Calu3 (cell line): ENCODE measurements at places on chromosomes 5 and 9.
A peak's percentile ranks its signal among the peaks of the same experiment; 100 is the strongest.

DNA sequence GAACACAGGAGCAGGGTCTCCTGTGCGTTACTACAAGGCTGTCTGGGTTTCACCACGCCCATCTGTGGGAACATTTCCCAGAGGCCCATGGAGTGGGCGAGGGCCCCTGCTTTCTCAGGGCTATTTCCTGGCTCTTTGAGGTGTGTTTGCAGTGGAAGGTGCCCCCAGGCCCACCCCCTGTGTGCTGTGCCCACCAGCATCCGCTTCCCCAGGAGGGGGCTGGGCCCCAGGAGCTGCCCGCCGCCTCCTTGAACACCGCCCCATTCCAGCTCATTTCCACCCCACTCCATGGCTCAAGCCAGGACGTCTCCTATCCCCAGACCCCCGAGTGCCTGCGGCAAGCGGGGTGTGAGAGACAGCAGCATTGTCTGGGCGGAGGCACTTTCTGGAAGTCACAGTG is 70.5 kb downstream of the NEK6 start:
- no peak for DNase-seq

DNA sequence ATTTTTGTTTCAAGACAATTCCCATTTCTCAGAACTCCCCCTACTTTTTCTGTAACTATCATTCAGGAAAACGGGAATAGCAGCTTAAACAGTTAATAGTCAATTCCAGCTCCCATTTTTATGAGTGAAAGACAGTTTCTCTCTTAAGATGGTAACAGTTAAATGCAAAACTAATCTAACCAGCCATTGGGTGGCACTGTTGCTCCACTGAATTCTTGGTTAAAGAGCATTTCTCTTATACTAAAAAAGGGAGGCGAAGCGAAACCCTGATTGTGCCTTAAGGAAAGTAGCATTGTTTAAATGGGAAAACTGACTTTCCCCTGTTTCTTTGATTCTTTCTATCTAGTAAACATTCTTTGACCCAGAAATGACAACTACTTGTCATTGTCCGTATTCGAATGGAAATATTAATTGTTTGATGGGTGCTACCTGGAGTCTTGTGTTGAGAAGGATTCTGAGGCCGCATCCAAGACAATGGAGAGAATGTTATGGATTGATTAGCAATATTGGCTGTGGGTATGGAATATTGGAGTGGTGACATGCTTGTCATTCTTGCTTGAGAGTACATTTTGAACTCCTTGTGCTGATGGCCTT is 507.8 kb downstream of the MAT2B start:
- peak; percentile 75 for DNase-seq

- DNase-seq = no peak
Measured at GRCh38 chr9:107142896-107143603, 140.0 kb upstream of the RAD23B start.

DNA sequence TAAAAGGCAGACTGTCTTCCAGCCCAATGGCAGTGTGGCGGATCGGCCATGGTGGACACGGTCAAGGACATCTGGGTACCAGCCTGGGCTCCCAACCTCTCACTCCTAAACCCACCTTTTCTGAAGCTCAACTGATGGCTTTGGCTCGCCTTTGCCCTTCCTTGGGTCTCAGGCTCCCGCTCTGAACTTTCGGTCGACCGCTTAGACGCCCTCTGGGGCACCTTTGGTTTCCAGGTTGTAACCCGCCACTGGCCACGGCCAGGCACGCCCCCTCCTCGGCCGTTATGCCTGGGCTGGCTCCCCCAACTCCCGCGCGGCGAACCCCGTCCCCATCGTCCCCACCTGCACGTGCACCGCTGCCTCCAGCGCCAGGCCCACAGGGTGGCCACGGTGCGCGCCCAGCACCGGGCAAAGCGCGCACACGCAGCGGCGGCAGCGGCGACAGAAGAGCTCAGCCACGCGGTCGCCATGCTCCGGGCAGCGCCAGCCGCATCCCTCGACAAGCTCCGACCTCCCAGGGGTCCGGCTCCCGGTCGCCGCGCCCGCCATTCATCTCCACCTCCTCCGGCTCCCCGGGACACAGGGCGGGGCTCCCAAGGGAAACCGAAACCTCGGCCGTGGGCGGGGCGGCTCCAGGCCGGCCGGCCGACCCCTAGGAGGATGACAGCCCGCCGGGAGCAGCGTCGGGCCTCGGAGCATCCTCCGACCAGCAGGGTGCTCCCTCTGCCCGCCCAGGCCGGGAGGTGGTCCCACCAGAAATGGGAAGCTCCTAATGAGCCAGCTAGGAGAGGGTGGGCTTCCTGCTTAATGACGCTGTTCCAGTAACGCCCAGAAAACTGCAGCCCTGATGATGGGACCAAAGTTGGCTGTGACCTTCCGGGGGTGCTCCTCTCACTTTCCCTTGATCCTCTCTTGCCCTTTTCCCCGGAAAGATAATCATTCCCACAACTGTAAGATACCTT is at the start of gene TRIM14:
Gene TRIM14 (minus strand): TSS at position 583 of the 962 bp plus-strand sequence. CDS start 34 bp downstream, at position 549.
- DNase-seq = peak; percentile 75

GRCh38 chr9:29311221-29311620 is 1737.9 kb upstream of the C9orf72 start:
- DNase-seq = no peak

DNA sequence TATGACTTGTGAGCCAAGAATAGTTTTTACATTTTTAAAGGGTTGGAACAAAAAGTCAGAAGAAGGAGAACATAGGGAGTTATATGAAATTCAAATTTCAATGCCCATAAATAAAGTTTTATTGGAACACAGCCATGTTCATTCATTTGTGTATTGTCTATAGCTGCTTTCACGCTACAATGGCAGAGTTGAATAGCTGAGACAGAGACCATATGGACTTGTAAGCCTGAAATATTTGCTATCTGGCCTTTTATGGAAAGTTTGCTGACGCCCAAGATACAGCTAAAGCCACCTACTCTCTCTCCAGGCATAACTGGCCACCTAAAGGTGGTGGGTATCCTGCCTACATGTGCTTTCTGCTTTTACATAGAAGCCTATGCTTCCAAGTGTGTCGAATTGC is 10.9 kb downstream of the DAB2IP start:
- no peak for DNase-seq

- no peak for DNase-seq
Measured at GRCh38 chr5:61622156-61622555, 290.1 kb downstream of the ZSWIM6 start.

DNA sequence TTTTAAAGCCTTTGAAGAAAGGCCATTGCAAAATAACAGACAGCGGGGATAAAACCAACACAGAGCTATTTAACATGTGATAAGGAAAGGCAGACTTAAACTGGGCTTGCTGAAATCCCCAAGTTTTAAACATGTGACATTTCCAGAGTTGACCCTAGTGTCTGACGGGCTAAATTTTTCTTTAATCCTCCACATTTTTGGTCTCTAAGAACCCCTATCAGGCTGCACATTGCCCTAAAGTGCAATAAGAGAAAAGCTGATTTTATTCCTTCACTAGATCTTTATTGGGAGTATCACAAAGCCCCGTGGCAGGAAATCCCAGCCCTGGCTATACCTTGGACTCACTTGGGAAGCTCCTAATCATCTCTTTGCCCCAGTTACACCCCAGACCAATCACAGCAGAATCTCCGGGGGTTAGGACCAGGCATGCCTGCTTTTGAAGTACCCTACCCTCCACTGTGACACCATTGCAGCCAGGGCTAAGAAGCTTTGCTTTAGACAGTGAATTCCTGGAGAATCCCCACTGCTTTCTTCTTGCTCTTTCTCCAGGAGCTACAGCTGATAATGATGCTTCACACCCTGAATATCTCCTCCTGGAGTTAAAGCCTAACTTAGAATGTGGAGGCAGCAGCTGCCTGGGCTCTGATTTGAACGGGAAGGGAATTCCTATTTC is 20.1 kb upstream of the COL15A1 start:
- no peak for DNase-seq

DNA sequence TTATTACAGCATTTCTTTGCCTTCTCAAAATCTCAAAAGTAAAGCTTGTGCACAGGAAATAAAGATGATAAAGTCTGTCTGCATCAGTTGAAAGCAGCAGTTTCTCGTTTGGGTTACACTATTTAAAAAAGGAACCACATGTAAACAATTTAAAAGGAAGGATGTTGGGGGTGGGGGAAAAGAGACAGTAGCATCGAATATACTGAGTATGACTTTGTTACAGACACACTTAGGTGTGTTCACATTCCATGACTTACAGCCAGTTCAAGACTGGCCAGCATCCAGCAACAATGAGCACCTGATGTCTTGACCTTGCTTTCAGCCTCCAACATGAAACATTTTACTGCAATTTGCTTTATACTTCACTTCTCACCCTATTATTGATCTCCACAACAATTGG is 8.7 kb downstream of the GAPT start:
- no peak for DNase-seq

- no peak for DNase-seq
Measured at GRCh38 chr5:59829386-59829785, 64.1 kb downstream of the PDE4D start.

DNA sequence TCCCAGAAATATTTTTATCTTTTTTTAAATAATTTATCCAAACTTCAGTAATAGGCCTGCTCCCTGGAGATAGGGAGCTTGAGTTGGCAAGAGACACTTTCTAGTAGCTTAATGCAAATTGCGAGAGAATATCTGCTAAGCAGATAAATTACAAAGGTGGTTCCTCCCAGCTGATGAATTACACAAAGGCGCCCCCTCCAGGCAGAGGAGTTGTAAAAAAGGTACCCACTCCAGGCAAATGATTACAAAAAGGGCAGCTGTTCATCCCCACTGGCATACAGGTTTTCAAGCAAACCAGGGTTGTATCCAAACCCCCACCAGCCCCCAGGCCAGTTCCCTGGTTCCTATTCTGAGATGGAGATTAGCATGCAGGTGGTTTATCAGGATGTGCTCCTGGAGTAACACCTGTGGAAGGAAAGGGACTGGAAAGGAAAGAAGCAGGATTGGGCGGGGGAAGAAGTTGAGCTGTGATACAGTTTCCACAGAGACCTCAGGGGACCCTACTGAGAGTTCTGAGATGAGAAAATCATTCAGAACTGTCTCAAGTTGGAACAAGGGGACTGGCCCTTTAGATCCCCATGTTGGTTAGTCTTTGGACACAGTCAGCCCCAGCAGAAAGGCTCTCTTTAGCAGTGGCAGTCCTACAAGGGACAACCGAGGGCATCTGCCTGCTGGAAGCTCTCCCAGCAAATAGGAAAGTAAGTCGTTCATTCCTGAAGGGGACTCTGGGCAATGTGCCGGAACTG is 25.5 kb downstream of the ESM1 start:
- DNase-seq = peak; percentile 43

DNA sequence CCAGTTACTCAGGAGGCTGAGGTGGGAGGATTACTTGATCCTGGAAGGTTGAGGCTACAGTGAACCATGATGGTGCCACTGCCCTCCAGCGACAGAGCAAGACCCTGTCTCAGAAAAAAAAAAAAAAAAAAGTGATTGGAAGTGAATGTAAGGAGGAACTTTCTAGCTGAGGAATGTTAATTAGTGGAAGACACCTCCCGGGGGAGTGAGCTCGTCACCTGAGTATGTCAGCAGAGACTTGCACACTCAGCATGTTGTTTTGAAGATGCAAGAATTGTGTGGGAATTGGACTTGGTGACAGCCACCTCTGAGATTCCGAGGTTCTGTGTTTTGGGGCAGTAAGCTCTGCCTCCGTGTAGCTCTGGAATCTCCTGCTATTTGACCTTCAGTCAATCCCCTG is 3.6 kb downstream of the SYNPO start:
- no peak for DNase-seq

- peak; percentile 67 for DNase-seq
Measured at GRCh38 chr5:147098233-147098790, 136.5 kb upstream of the STK32A start.

GRCh38 chr5:93153461-93153860 is 427.6 kb downstream of the NR2F1-AS1 start:
- DNase-seq = no peak

GRCh38 chr5:32059761-32060530 is 114.2 kb downstream of the GOLPH3 start:
- peak; percentile 13 for DNase-seq
